ENCODE measurements at places on chromosomes 1 and 21.
A peak's percentile ranks its signal among the peaks of the same experiment; 100 is the strongest.

GRCh38 chr21:45513741-45514310 is 28.4 kb downstream of the SLC19A1 start:
- no peak for DNase-seq

- DNase-seq: peak; percentile 74
Measured at GRCh38 chr1:238647877-238648276, 738.5 kb upstream of the CHRM3 start.

GRCh38 chr1:20342294-20343148 is 51.8 kb downstream of the VWA5B1 start:
- peak; percentile 38 for DNase-seq

GRCh38 chr1:166490437-166490991 is 323.7 kb upstream of the FAM78B start:
- DNase-seq: no peak

GRCh38 chr1:214404154-214404553 is 123.2 kb downstream of the SMYD2 start:
- DNase-seq: no peak

- no peak for DNase-seq
Measured at GRCh38 chr1:59554011-59554663, 257.2 kb downstream of the FGGY start.

- DNase-seq: no peak
Measured at GRCh38 chr1:116895073-116895472, 14.6 kb upstream of the PTGFRN start.

DNA sequence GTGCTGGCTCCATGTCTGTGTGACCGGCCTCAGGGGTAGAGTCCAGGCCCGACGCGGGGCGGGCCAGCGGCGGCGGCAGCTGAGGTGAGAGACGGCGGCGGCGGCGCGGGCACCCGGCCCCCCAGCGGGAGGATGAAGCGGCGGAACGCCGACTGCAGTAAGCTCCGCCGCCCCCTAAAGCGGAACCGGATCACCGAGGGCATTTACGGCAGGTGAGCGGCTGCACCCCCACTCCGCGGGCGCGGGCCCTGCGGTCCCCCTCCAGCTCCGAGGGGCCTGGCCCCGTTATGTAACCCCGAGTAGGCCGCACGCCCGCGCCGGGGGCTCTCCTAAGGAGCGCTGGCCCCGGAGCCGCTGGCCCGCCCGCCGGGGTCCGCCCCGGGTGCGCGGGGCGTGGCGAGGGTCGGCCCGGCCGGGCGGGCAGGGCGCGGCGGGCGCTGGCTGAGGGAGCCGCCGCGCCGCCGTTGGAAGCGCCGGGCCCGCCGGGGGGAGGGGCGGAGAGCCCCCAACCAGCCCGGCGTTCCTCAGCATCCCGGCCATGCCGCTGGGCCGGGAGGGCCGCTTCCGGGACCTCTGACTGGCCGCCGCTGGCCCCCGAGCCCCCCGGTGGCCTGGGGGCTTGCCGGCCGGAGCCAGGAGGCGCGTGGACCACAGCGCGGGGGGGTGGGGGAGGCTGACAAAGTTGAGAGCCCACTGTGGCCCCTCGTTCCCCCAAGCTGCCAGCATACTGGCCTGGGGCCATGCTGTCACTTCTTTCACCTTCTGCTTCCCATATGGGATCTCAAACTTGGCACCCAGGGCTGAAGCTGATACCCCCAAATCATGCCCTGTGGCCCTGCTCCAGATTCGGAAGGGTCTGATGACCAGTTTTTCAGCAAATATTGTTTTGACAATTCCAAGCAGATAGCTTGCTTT is 527 bp downstream of the MACO1 start:
- DNase-seq: peak; percentile 39

GRCh38 chr1:243598433-243598832 is 251.6 kb downstream of the AKT3 start:
- DNase-seq: no peak

Measured in H9 (cell line).